KBM-7 (cell line): ENCODE measurements at places on chromosomes 1 and 21.

GRCh38 chr21:32452641-32453040 is 40.1 kb downstream of the EVA1C start:
- DNase-seq, result no peak

- DNase-seq, result no peak
These were observed 359.1 kb downstream of the TTLL7 start for GRCh38 chr1:83639785-83640184.

DNA sequence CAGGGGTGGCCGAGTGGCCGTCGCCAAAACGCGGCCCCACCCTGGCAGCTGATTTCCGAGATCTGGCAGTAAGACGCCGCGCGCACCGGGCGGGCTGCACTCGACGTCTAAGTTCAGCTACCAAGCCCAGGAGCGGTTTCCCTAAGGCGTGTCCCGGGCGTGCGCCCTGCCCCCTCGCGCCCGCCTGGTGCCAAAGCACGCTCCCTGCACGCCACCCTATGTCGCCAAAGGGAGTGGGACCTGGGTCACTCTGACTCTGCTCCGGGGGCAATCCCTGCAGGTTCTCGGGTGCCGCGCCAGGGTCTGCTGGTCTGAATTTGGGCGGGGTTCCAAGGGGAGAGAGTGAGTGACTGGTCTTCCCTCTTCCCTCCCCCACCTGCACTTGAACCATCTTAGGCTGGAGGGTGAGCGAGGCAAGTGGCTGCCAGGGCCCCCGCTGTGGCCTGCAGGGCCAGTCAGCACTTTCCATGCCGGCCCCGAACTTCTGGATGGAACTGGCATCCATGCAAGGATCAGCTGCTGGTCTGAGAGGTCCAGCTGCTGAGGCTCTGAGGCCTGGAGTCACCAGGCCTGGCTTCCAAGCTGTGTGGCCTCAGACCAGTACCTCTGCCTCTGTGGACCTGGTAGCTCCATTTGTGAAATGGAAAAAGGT is at the start of gene LRRC38:
LRRC38 (minus strand) TSS at position 109 of the 652 bp plus-strand sequence. CDS start 410 bp downstream, outside the sequence.
- DNase-seq, result no peak

- DNase-seq, result no peak
These were observed 1.4 kb upstream of the DNAJC11 start for GRCh38 chr1:6703016-6703415.

DNA sequence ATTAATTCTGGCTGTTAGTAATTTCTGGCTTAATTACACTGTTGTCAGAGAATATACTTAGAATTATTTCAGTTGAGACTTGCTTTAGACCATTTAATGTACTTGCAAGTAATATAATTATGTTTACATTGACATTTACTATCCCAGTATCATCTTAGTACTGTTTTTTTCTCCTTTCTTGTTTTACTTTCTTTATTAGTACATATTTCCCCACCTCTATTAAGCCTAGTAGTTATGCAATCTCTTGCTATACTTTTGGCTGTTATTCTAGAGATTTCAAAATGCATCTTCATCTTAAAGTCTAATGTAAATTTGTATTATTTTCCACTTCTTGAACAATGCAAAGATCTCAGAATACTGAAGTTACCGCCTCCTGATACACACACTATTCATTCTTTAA is 24.4 kb downstream of the BRWD1 start:
- no peak for DNase-seq

DNA sequence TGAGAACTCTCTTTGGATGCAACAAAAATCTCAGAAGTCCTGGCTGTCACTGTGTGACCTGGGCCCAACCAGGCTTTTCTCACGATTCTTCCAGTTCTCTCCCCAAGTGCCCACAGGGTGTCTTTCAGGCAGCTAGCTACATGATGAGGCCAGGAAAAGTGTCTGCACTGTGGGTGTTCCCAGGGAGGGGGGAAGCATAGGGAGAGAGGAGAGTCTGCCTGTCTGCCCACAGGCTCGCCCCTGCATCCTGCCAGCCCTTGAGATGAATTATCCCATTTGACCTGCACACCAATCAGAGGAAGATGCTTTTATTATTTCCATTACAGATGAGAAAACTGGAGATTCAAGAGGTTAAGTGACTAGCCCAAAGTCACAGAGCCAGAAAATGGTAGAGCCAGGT is 27.8 kb downstream of the FOXO6 start:
- no peak for DNase-seq

DNA sequence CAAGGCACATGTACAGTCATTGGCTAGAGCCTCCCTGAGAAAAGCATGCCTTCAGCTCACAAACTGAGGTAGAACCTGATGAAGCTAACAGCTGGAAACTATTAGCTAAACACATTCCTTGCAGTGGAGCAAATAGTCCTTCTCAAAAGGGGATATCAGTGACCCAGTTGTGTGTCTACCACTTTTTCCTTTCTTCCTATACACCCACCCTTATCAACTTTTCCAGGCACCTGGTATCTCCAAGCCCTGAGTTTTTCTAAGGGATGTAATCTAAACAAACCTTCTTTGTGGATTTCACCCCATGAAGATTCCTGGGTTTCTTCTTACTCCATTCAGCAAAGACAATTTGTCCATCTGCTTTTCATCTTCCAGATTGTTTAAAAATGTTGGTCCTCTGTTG is 10.5 kb upstream of the ZSWIM5 start:
- no peak for DNase-seq

GRCh38 chr1:219931033-219931432 is 2.7 kb upstream of the SLC30A10 start:
- no peak for DNase-seq
